Left renal cortex interstitium (tissue), 4 donors: ENCODE measurements at places on chromosomes 16 and 17.

- no peak for DNase-seq
These were observed 25.5 kb upstream of the CDH1 start for GRCh38 chr16:68711421-68712139.

DNA sequence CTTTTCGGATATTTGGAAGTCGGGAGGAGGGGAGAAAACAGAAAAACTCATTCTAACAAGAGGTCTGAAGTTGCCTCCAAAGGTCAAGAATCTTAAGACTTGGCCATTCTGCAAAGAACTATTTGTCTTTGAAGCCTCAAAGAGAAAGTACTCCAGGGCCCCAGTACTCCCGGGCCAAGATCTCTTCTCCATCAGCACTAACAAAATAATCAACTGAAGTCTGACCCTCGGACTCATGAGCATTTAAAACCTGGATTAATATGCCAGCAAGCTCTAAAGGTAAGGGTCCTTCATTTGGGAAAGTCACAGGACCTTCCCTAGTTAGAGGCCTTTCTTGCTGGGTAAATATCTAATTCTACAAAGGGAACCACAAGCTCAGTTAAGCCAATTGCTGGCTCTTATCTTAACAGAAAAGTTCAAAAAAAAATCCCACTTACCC, 4.5 kb downstream of the AXIN2 start:
- DNase-seq = no peak

GRCh38 chr16:88013091-88013609, 61.9 kb downstream of the BANP start:
- DNase-seq = no peak

- DNase-seq = peak; percentile 61
These were observed 11.3 kb downstream of the CA5A start for GRCh38 chr16:87924811-87925670.

GRCh38 chr17:74960570-74961342, 11.8 kb downstream of the HID1 start:
- no peak for DNase-seq

- peak; percentile 94 for DNase-seq
These were observed at the start of gene CDR2 for GRCh38 chr16:22374311-22375116. TSS of gene CDR2 (minus strand) at chr16:22374619. CDS start at chr16:22374309, 310 bp downstream.

DNA sequence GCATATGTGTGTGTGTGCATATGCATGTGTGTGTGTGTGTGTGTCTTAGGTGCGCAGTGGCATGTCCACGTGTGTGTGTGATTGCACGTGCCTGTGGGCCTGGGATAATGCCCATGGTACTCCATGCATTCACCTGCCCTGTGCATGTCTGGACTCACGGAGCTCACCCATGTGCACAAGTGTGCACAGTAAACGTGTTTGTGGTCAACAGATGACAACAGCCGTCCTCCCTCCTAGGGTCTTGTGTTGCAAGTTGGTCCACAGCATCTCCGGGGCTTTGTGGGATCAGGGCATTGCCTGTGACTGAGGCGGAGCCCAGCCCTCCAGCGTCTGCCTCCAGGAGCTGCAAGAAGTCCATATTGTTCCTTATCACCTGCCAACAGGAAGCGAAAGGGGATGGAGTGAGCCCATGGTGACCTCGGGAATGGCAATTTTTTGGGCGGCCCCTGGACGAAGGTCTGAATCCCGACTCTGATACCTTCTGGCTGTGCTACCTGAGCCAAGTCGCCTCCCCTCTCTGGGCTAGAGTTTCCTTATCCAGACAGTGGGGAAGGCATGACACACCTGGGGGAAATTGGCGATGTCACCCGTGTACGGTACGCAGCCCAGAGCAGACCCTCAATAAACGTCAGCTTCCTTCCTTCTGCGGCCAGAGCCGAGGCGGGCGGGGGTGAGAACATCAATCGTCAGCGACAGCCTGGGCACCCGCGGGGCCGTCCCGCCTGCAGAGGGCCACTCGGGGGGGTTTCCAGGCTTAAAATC, 47.6 kb downstream of the IL21R start:
- DNase-seq = no peak

DNA sequence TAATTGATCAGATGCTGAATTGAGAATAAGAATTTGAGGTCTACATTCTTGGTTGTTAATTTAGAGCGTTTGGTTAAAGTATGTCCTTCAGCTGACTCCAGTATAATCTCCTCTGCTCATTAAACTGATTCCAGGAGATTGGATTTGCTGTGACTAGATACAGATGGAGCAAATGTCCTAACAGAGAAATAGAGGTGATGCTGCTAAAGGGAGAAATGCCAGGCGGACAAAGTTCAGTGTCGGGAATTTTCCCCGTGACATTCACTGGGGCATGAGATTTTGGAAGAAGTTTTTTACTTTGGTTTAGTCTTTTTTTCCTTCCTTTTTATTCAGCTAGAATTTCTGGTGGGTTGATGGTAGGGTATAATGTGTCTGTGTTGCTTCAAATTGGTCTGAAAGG, 19.0 kb downstream of the PRKAR1A start:
- no peak for DNase-seq

DNA sequence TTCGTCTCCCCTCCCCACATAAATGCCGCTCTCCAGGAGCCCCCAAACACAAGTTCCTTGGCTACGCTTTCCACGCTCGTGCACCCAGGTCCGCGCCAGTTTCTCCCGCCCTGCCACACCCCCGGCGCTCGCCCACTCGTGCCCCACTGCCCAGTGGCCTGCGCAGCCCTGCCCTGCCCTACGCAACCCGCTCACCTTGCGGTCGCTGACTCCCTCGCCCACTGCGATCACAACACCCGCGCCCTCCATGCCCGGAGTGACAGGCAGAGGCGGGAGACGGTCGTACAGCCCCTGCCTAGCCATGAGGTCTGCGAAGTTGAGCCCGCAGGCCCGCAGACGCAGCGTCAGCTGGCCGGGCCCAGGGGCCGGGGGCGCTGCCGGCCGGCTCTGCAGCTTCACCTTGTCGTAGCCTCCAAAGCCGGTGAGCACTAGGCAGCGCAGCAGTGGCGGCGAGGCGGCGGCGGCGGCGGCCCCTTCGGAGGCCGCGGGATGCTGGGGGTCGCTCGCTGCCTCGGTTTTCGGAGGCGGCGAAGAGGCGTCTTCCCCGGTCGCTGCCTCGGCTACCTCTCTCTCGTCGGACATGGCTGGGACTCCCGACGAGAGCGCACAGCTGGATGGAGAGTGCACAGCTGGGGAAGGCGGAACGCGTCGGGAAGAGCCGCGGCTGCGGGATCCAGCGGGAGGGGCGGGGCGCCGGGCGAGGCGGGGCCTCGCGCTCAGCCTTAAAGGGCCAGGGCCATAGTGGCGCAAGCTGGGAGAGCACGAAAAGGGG, at the start of gene VAT1:
Gene VAT1, minus strand, starts transcription at position 645 of the 772 bp plus-strand sequence. Its CDS starts 63 bp downstream, at position 582.
- DNase-seq = no peak

GRCh38 chr17:19281161-19281560, 44.0 kb downstream of the EPN2 start:
- DNase-seq = no peak

DNA sequence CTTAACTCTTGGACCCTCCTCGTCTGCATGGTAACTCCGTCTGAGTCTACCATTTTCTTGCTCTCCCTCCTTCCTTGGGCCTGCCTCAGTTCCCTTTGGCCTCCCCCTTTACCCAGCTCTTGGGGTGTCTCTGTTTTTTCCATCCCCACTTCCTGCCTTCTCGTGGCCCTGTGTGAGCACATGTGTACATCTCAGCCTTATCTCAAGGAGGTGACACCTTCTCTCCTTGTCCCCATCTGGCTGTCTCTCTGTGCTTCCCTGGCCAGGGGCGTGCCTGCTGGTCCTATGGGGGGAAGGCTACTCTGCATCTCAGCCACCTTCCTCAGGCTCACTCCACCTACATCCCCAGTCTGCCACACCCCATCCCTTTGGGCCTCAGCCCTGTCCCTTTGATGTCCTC, 6.6 kb downstream of the CTF1 start:
- no peak for DNase-seq

GRCh38 chr17:79835953-79836509, 3.2 kb downstream of the CBX4 start:
- no peak for DNase-seq

DNA sequence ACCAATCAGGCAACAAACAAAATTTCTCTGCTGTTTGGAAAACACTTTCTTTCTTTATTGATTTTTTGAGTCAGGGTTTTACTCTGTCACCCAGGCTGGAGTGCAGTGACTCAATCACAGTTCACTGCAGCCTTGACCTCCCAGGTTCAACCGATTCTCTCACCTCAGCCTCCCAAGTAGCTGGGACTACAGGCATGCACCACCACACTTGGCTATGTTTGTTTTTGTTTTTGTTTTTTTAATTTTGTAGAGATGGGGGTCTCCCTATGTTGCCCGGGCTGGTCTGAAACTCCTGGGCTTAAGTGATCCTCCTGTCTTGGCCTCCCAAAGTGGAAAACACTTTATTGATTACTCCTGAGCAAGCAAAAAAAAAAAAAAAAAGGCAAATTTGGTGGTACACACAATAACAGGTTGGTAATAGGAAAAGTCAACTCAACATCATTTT, 276.4 kb downstream of the SOX9 start:
- DNase-seq = no peak

DNA sequence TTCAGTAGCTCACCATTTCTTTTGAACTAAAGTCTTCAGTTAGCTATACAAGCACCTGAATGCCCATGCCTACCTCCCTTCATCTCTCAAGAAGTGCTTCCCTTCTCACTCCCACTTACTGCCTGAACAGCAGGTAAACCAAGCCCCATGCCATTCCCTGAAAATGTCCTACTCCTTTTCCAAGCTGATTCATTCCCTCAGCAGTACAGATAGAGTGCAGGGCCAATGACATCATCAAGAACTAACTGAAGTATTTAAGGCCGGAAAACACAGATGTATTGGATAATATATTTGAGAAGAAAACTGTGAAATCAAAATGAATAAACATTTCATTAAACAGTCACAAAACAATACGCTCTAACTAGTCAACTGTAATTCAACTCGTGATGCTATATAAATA, 478.8 kb upstream of the CDH11 start:
- no peak for DNase-seq

DNA sequence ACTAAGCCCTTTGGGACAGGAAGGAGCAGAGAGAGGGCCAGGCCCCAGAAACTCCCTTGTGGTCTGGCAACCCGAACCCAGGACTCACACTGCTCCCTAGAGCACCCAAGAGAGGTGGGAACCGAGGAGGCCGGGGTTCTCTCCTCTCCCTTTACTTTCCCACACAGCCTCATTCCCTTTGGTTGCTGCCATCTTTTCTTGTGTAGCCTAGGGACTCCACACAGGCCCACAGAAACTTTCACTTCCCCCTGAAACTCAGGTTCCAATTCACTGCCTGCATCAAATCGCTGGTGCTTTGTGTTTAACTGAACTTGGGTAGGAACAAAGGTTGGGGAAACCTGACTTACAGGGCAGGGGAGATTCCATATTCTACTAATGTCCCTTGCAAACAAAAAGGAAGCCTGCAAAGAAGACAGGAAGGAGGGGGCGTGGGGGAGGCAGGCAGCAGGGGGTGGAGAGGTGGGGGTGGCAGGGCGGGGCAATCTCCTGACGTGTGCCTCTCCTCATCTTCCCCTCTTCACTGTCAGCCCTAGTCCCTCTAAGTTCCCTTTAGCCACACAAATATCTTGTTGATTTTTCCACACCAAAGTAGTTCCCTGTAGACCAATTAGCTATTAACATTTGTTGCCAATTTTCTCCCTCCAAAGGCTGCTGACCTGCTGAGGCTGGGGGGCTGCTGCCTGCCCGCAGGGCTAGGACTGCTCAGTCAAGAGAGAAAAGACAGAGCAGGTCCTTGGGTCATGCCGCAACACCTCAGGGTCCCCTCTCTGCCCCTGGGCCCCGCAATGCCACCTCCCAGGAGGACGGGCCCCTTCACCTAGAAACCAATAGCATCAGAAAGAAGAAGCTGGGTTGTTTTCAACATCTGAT, 8.0 kb downstream of the ST3GAL2 start:
- DNase-seq = no peak

- DNase-seq = no peak
These were observed 115.2 kb downstream of the IRX5 start for GRCh38 chr16:55045756-55046460.

GRCh38 chr17:43019418-43019817, 2.8 kb downstream of the VAT1 start:
- DNase-seq = no peak

DNA sequence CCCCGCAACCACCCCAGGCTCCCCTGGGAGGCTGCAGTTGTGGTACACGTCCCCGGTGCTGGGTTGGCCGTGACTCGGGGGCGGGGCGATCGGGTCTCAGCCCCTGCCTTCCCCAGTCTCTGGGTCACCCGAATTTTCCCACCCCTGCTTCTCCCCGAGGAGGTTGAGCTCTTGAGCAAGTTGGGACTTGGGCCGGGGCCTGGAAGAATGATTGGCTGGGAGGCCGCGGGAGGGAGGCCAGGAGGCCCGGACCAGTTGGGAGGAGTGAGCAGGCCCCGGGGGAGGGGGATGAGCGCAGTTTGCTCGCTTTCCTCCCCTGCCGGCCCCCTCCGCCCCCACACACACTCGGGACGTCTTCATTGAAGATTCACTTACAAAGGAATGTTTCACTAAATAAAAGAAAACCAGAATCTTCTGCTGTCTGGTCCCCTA, 4.5 kb upstream of the HEXIM1 start:
- DNase-seq = no peak

DNA sequence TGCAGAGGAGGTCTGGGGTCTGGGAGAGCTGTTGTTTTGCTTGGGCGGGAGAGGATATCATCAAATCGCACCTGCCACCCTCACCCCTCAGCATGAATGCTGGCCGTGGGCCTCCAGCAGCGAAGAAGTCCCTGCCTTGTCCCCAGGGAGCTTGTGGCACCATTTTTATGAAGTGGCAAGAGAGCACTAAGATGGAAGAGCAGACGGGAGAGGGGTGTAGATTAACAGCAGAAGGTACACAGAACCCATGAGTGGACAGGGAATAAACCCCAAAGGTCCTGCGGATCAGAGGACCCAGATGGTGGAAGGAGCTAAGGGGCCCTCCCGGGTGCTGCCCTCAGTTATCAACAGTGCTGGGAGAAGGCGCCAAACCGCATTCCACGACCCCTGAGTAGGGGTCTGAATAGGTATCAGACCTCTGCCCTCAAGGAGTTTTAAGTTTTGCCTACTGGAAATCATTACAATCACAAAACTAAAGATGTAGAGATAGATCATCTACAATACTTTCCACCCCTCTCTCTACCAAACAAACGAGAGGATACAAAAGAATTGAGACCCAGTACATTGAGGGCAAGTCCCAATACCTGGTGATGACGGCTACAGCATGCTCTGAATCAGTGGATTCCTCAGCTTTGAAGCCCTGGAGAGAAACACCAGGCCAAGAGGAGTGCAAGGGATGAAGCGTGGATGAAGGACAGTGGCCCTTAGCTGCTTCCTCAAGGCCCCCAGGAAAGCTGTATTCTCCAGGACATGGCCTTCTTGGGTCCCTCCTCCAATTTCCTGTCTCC, 60.2 kb downstream of the CCDC182 start:
- no peak for DNase-seq

GRCh38 chr17:36509272-36509985, 22.9 kb downstream of the ZNHIT3 start:
- no peak for DNase-seq

- DNase-seq = no peak
These were observed 13.8 kb upstream of the TMEM98 start for GRCh38 chr17:32914181-32914580.

DNA sequence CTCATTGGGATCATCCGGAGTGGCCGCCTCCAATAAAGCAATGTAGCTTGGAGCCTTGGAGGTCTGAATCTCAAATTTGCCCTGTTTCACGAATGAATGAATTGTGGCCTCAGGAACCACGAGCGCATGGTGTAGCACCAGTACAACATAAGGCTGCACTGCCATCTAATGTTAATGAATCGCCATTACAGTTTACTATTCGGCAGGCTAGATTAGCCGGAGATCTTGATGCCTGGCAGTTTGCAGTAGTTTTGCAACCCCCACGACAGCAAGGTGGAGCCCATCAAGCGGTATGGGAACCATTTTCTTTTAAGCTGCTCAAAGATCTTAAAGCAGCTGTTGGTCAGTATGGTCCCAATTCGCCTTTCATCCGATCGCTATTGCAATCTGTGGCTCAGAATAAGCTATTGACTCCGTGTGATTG, 18.8 kb downstream of the ALOX15B start:
- no peak for DNase-seq
